Fibroblast of lung (primary cell): ENCODE measurements at places on chromosomes 7 and 10.
A peak's percentile ranks its signal among the peaks of the same experiment; 100 is the strongest.

GRCh38 chr10:3570855-3571266, 214.1 kb downstream of the KLF6 start:
- DNase-seq: peak; percentile 11

DNA sequence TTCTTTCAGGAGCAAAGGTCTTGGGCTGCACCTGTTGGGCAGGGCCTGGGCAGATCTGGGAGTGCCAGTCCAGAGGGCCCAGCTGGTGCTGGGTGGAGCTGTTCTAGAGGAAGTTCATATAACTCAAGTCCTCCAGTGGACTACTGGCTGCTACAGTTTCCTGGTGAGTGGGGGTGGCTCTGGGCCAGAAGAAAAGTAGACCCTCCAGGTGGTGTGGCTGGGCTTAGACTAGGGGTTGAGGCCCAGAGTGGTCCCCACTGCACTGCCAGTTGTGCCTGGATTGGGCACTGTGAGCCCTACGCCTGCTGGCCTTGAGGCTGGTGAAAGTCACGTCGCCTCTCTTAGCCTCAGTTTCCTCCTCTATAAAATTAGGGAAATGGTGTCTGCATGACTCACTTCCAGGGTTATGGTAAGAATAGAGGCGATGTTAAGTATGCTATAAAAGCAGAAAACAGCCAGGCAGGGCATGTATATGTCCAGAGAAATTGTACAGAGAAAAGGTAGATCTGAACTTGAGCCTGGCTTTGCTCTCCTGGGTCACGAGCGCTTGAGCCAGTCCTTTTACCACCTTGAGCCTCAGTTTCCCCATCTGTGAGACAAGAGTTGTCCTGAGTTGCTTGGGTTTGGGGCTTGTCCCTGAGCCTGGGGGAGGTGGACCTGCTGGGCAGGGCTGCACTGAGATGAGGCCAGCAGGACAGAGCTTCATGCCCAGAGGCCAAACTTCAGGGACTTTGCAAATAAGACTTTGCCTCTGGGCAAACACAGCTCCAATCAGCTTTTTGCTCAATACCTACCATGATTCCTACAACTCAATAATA, 3.8 kb upstream of the CLDN3 start:
- DNase-seq: no peak

DNA sequence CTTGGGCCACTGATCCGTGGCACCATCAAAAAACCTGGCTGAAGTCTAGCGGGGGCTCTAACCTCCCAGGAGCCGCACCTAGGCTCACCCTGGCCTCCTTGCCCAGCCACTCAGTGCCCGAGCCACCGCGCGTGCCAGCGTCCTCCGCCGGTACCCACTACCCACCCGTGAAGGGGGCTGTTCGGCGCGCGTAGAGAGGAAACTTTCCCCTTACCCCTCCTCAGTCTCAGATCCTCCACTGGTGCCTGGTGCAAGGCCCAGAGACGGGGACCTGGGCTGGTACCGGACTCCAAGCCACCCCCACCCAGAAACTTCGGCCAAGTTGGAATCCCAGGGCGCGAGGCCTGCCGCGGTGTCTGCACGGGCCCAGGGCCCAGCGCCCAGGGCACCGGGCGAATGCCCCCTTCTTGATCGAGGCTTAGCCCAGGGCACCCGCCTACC, 3.5 kb upstream of the EBF3 start:
- DNase-seq: no peak

- no peak for DNase-seq
Observed at GRCh38 chr10:72904806-72905205, 11.3 kb downstream of the OIT3 start.

GRCh38 chr7:26035552-26035951, 116.4 kb upstream of the NFE2L3 start:
- DNase-seq: no peak

DNA sequence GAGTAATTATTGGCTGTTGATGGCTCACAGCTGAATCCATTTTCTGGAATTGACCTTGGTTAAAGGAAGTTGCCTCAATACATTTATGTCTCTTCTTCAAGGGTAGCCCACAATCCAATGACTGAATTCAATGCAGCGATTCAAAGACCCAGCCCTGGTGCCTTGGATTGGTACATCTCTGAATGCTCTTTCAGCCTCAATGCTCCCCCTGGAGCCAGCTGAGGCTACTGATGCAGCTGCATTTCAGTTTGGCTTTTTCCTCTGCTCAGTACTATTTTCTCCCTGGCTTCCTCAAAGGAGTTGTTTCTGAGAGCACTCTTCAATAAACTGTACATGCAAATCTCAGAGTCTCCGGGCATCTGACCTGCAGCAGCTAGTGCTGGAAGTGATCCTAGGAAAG, 633 bp upstream of the EBLN1 start:
- DNase-seq: peak; percentile 1

DNA sequence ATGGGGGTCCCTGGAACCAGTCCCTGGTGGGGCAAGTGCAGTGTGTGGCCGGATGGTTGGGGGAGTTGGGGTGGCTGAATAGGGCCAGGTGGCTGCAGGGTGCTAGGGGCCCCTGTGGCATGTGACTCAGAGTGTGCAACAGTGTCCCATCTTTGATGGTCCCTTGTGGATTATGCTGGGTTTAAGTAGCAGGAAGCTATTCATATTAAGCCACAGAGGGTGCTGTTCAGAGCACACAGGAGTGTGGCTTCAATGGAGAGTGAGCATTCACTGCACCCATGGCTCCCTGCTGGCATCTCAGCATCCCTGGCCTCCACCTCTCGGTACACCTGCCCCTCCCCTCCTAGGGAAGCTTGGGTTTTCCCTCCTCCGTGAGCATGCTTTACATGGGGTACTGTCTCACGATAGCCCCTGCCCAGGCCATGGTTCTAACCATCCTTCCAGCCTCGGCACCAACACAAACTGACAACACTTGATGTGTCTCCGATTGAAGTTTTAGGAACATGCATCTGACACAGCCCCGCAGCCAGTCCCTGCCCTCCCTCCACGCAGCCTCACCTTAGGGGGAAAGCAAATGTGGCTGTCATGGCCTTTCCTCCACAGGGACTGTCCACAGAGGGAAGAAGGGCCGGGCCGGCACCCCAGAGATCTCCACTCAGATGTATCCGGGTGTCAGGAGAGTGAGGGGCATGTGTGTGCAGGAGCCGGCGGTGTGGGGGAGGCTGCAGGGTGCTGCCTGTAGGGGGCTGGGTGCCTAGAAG, 30.4 kb upstream of the PPIF start:
- DNase-seq: peak; percentile 14

- peak; percentile 25 for DNase-seq
Observed at GRCh38 chr10:27542812-27543211, 38.7 kb downstream of the RAB18 start.

DNA sequence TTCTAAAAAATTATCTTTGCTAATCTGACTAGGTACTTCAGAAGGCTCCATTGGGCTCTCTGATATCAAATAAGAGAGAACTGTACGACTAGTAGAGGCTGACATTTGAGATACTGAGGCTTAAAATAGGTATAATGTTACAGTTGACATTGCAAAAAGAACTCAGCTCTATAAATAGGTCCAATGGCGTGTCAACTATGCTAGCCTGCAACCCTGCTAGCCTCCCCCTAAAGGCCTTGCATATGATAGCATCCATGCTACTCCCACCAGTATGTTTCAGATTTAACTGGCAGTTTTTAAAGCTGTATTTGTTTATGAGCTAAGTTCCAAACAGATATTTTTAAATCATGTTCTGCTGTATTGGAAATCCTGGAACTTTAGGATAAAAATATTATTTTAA, at the start of gene PPP1R3A:
Gene PPP1R3A, minus strand, starts transcription at position 64 of the 400 bp plus-strand sequence. Its CDS starts 13 bp downstream, at position 51.
- no peak for DNase-seq
